ENCODE measurements at places on chromosomes 1 and 21. TPM values are rescaled to one million over a fixed set of nuclear protein-coding genes. Genes with fewer than 3 reads are reported as not detected.

The OLIG2 gene
- not detected for total RNA-seq

The EVA1C gene
- total RNA-seq = 16.1 TPM

The GJB3 gene
- total RNA-seq = 89.9 TPM

The HCRTR1 gene
- total RNA-seq = not detected

The SDC3 gene
- 10.0 TPM for total RNA-seq

The CEP170 gene
- 78.9 TPM for total RNA-seq

The SLC35F3 gene
- total RNA-seq = 19.3 TPM

The TSSK3 gene
- not detected for total RNA-seq

The C1orf167 gene
- not detected for total RNA-seq

The SPOCD1 gene
- total RNA-seq = 5.4 TPM

The ANGPTL3 gene
- not detected for total RNA-seq

The FAM72A gene
- total RNA-seq = 18.6 TPM

The KRTCAP2 gene
- total RNA-seq = 257 TPM

The RGSL1 gene
- not detected for total RNA-seq

The BEST4 gene
- total RNA-seq = not detected

The GPR52 gene
- total RNA-seq = 3.6 TPM

The RIPPLY3 gene
- 11.4 TPM for total RNA-seq

The RPRD2 gene
- total RNA-seq = 12.6 TPM

The SLAMF6 gene
- not detected for total RNA-seq

The NFIA gene
- total RNA-seq = 12.7 TPM

The CCDC28B gene
- total RNA-seq = 4.7 TPM

The CCDC17 gene
- 1.9 TPM for total RNA-seq

The CLCA1 gene
- total RNA-seq = not detected

The PAQR6 gene
- 7.2 TPM for total RNA-seq

The RCSD1 gene
- total RNA-seq = not detected
